ENCODE measurements at places on chromosomes 5 and 9.

- no peak for DNase-seq
These were observed 248.1 kb upstream of the NREP start for GRCh38 chr5:112004867-112005622.

GRCh38 chr9:94002316-94003140 lies 47.4 kb upstream of the BARX1 start:
- DNase-seq = peak; percentile 15

GRCh38 chr9:127523312-127523851 lies 72.1 kb downstream of the LRSAM1 start:
- no peak for DNase-seq

DNA sequence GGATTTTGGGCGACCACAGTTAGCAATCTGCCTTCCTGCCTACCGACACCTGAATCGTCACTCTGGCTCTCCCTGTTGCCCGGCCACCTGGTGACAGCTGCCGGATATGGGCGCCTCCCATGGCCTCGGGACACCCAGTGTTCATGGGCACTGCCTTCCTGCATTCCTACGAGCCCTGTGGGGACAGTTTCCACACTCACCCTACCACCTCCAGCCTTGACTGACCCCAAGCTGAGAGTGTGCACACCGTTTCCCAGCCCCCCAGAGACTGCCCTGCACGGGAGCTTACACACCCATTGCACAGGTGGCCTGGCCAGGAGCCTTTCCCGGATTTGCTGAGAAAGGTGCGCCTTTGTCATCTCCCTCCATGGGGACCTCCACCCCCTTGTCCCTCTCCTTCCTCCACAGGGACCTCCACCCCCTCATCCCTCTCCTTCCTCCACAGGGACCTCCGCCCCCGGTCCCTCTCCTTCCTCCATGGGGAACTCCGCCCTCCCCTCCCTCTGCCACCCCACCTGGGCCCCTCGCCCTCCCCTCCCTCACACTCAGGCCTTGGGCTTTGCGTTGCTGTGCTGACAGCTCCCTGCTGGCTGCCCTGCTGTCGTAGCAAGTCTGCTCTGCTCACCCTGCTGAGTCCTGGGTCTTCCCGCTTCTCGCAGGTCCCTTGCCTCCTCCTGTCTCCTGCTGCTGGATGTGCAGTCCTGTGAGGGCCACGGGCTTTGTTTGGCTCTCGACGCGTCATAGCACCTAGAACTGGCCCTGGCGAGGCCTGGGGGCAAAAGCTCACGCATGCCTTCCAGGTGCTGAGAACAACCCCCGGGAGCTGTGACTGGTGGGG lies 48.4 kb downstream of the MRPL36 start:
- no peak for DNase-seq

- no peak for DNase-seq
These were observed 372.6 kb downstream of the PRELID2 start for GRCh38 chr5:145462525-145462924.

DNA sequence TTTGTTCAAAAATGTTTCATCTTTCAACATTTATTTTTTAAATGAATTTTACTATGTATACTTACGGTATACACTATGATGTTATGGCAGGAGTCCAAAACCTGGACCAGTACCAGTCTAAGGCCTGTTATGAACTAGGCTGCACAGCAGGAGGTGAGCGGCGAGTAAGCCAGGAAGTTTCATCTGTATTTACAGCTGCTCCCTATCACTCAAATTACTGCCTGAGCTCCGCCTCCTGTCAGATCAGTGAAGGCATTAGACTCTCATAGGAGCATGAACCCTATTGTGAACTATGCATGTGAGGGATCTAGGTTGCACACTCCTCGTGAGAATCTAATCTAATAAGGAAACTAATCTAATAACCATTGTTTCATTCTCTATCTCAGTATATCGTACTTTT lies 715.5 kb upstream of the PTPRD start:
- no peak for DNase-seq
